ENCODE measurements at places on chromosomes 11 and 22.

DNA sequence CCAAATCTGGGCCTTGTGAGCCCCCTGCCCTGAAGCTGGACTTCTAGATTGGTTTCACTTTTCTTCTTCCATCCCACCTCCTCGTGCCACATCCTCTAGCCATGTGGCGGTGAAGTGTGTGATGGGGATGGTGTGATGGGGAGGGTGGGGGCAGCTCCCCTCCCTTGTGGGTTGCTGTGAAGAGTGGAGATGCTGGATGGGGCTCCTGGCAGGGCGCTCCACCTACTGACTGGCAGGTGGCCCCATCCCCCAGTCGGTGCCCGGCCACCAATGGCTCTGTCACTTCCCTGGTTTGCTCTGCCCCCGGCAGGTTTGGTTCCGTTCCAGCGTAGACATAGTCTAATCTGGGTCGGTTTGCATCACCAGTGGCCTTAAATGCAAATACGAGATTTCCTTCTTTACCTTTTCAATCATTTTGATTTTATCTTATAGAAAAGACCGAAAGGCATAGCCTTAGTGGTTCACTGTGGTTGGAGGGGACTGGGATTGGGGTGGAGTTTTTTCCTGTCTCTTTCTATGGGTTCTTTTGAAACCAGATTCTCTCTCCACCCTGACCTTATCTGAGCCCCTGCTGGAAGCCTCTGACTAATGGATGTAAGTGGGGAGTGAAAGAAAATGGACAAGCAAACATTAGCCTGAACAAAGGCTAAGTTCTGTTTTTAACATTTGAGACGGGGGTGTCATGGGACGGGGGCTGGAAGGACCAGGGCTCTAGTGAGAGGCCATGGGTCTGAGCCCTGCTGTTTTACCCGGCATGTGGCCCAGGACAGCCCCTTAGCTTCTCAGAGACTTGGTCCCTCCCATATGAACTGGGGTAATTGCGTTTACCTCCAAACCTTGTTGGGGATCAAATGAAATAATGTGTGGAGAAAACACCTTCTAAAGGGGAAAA, 149.3 kb downstream of the CACNA1I start:
- DNase-seq = no peak

- no peak for DNase-seq
These were observed 586 bp downstream of the LRP5 start for GRCh38 chr11:68312780-68313573.

- no peak for DNase-seq
These were observed 39.6 kb upstream of the WEE1 start for GRCh38 chr11:9533736-9534473.

- no peak for DNase-seq
These were observed 35.0 kb downstream of the CHORDC1 start for GRCh38 chr11:90187839-90188238.

GRCh38 chr11:86981777-86982540, 26.8 kb upstream of the FZD4 start:
- DNase-seq = no peak

GRCh38 chr11:128334311-128335044, 252.9 kb downstream of the ETS1 start:
- DNase-seq = no peak

- DNase-seq = peak; percentile 18
These were observed 123.0 kb downstream of the WT1 start for GRCh38 chr11:32312206-32312817.

DNA sequence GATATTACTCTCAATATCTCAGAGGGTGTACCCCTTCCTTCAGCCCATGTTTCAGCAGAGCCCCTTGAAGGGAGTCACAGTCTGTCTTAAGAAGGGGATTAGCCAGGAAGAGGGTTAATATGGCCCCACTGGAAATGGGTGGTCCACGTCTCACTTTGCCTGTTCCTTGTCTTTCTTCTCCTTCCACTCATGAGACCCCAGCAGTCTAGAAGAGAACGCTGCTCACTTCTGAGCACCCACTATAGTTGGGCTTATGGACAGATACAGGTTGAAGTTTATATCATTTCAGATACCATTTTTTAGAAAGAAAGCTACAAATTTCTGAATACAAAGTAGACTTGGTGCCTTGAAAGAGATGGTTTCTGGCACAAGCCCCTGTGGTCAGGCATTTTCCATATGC, 139.3 kb upstream of the API5 start:
- no peak for DNase-seq

- no peak for DNase-seq
These were observed 4.3 kb upstream of the CRTAM start for GRCh38 chr11:122833846-122834464.

DNA sequence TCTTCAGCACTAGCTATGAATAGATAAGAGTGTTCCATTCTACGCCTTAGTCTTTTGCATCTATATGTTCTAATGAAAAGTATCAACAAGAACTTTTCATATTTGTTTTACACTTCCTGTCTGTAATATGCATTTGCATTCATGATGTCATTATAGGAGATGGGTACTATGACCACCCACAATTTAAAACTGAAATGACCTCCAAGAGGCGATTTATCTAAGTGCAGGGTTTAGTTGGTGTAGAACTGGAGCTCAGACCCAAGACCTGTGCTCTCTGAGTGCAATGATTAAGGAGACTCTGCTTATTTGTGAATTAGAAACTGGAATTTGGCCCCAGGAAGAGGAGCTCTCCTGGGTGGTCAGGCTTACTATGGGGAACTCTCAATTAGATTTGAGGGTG, 289.1 kb downstream of the ETS1 start:
- no peak for DNase-seq

- no peak for DNase-seq
These were observed 42.1 kb downstream of the SCUBE1 start for GRCh38 chr22:43300891-43301676.

- no peak for DNase-seq
These were observed 102.4 kb downstream of the PRMT3 start for GRCh38 chr11:20489948-20490347.

GRCh38 chr22:32311551-32312071, 46.1 kb upstream of the RFPL3 start:
- DNase-seq = no peak

DNA sequence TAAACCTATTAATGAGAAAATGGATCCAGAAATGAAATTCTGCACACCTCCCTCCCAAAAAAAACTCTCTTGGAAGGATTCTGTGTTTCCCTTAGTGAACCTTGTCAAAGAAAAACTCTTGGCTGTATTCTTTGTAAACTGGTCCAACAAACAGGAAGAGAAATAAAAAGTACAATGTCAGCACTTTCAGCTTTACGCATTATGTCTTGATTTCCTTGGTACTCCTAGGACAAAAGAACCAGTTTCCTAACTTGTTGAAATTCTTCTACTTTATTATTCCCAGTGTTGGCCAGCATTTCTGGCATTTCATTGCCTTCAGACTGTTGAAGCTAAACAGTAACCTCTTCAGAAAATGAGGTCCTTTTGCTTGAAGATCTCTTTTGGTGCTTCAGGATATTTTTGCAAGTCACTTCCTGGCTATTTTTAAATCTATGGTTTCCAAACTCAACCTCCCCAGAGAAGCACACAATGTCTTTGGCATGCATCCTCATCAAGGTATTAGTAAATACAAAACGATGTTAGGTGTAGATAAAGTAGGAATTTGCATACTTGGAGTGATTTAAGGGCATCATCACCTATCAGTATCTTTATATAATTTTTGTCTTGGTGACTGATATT, 342.7 kb downstream of the AASDHPPT start:
- DNase-seq = no peak

- no peak for DNase-seq
These were observed 10.5 kb upstream of the ZBED5 start for GRCh38 chr11:10868352-10868751.

DNA sequence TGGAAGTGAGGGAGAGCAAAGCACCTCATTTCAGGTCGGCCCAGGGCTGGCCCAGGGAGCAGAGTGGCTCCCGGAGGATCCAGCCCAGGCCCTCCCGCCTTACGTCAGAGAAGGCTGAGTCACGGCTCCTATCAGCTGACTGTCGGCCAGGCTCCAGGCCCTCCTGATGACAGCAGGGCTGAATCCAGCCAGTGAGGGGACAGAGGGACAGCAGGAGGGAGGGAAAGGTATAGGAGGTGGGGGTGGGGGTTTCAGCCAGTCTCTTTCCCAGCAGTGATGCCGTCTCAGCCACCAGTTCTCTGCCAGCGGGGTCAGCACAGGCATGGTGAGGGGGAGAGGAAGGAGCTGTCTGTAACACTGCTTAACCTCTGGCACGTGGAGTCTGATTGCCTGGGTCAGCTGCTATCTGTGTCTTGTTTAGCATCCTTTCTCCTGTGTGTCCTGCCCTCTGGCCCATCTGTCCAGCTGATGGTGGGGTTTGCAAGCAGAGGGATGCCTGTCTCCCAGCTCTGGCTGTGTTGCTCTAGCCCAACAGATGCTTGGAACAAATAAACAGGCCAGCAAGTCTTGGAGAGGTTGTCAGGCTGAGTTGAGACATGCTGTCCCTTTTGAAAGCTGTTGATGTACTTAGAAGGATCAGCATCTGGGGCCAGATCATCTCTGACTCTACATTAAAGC, 74.0 kb downstream of the ADAMTS15 start:
- peak; percentile 81 for DNase-seq

DNA sequence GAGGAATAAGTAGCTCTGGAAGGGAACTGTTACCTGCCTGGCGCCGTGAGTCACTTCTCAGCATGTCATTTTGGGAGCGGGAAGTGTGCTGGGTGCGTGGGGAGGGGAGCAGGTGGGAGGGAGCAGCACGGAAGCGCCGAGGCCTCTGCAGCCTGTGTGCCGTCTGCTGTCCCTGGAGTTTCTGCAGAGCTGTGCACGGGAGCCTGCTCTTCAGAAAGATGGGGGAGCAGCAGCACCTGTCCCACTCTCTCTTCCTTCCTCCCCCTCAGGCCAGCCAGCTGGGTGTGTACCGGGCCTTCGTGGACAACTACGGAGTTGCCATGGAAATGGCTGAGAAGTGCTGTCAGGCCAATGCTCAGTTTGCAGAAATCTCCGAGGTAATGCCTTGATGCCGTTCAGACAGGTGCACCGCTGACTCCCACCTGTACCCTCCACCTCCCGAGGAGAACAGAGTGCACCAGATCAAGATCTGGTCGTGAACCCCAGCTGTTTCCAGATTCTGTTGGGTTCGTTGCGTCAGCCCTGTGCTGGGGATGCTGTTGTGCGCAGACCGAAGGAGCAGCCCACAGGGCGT, 87.9 kb downstream of the BCR start:
- no peak for DNase-seq

- no peak for DNase-seq
These were observed 4.2 kb upstream of the CHRDL2 start for GRCh38 chr11:74735365-74735928.

GRCh38 chr11:2202900-2203439, 31.4 kb upstream of the TH start:
- DNase-seq = no peak

DNA sequence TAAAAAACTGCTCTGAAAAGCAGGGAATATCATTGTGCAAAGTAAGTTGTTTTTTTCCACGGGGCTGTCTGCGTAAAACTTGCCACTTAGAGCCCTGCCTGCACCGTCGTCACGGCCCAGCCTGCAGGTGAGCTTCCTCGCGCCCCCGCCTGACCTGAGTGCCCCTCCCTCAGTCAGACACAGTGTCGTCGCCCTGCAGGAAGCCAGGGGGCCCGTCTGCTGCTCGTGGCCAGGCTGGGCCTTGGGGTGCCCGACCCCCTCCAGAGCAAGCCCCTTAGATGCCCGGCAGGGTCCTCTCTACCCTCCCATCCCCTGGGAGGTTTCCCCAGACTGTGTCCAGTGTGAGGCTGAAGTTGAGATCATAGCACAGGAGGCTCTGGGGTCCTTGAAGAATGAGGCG, 31.6 kb downstream of the SBF1 start:
- DNase-seq = no peak

GRCh38 chr11:120216426-120217102, 5.7 kb downstream of the OAF start:
- DNase-seq = no peak

GRCh38 chr11:70271649-70271953, 1.1 kb downstream of the PPFIA1 start:
- DNase-seq = no peak

DNA sequence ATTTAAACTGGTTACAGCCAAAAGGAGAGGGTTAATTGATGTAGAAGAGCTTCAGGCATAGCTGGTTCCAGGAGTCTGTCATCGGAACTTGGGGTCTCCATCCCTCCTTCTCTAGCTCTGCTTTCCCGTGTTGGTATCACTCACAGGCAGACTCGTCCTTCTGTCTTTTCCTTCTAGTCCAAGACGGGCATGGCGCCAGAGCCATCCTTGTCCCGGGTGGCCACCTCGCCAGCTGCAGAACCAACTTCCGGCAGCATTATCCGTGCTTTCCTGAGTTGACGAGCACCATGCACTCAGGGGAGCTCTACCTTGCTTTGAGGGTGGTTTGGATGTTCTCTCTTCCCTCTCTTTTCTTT, 14.7 kb downstream of the LINC01488 start:
- no peak for DNase-seq

- DNase-seq = no peak
These were observed 6.6 kb upstream of the CDC42BPG start for GRCh38 chr11:64850979-64851567.

- DNase-seq = no peak
These were observed 824.5 kb downstream of the TBC1D22A start for GRCh38 chr22:47586946-47587345.

DNA sequence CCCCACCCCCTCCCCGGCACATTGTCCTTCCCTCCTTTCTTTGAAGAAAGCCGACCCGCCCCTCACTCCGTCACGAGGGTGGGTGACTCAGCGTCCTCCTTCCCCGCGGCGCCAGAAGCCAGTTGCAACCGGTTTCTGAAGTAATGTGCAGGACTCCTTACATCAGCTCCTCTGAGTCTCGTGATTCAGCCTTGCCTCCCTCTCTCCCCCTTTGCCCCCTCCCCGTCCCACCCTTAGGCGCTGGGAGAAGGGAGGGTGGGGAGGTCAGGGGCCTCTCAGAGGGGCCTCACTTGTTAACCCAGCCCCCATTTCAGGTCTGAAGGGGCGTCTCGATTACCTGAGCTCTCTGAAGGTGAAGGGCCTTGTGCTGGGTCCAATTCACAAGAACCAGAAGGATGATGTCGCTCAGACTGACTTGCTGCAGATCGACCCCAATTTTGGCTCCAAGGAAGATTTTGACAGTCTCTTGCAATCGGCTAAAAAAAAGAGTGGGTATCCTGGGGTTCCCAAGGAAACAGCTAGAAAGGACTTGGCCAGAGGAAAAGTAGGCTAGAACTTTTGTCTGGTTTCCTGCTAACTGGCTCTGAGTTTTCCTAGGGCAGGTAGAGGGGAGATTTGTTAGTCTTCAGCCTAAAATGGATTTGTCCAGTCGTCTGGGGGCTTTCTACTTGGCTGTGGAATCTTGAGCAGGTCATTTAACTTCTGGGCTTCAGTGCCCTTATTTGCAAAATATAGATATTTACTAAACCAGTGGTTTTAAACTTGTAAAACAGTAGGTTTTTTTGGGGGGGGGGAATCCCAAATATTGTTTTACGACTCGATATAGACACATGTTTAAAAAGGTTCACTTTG, 1.1 kb downstream of the SLC3A2 start:
- peak; percentile 96 for DNase-seq

GRCh38 chr11:118928870-118929500, 3.3 kb upstream of the BCL9L start:
- peak; percentile 44 for DNase-seq

- DNase-seq = no peak
These were observed 8.8 kb upstream of the PRG2 start for GRCh38 chr11:57399221-57399620.

All from HCEC 1CT (cell line).